Activated CD8-positive, alpha-beta memory T cell treated with anti-CD3 and anti-CD28 coated beads for 4 hours (primary cell): ENCODE measurements at places on chromosomes 6 and 20.

GRCh38 chr6:6614096-6614982 is 25.8 kb downstream of the LY86 start:
- DNase-seq, result no peak

- DNase-seq, result no peak
These were observed 1175.3 kb upstream of the GJE1 start for GRCh38 chr6:140957386-140957785.

GRCh38 chr6:43728586-43728985 is 41.0 kb upstream of the MRPS18A start:
- DNase-seq, result no peak

DNA sequence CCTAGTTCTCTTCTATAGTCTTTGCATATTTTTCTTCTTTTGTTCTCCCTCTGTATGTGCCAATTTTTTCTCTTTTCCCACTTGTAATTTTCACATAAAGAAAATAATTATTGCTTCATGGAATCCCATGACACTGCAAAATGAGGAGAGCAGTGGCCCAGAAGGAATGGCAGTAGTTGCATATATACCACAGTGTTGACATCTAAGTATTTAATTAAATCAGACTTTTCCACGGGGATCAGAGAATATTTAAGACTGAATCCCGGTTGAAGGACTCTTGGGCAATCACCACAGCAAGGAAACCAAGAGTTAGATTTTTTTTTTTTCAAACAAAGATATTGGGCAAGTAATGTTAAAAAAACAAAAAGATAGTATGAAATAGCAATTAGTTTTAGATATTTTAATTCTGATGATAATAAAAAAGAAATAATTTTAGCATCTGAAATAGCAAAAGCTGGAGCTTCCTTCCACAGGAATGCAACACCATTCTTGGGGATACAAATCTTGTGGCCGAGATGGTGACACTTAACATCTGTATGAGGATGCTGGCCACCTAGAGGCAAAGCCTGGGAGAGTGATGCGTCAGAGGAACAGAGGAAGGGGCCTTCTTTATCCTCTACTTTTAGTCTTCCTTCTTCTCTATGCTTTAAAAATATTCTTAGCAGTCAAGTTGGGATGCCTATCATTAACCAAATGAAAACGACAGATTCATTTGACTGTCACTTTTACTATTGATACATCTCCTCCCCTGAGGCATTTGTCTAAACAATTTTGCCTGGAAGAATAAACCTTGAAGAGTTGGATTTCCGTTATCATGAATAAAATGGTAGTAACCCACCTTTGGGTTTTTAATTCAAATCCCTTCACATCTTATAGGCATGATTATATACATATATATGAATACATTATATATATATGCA is 356.2 kb downstream of the GJA1 start:
- no peak for DNase-seq

- DNase-seq, result no peak
These were observed 12.5 kb upstream of the TMEM30A start for GRCh38 chr6:75296811-75297779.

GRCh38 chr20:24420567-24420966 is 48.9 kb upstream of the SYNDIG1 start:
- DNase-seq, result no peak

DNA sequence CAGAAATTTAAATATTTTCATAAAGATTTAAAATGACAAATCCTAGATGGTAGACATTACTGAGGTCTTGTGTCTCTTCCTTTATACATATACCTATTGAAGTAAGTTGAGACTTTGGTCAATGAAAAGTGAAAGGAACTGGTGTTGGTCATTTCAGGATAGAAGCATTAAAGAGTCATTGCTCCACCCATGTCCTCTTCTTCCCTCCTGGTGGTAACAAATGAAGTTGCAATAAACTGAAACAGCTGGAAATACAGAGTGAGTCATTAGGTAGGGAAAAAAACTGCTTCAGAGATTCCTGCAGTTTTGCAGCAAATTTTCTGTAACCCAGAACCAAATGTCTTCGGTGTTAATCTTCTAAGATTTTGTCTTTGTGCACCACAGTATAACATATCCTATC is 448.0 kb downstream of the EYS start:
- no peak for DNase-seq

GRCh38 chr6:121691126-121691551 is 255.7 kb downstream of the GJA1 start:
- no peak for DNase-seq

GRCh38 chr6:119620846-119621555 is 271.4 kb upstream of the MAN1A1 start:
- no peak for DNase-seq

- no peak for DNase-seq
These were observed 40.1 kb downstream of the ZBTB2 start for GRCh38 chr6:151351146-151351700.

DNA sequence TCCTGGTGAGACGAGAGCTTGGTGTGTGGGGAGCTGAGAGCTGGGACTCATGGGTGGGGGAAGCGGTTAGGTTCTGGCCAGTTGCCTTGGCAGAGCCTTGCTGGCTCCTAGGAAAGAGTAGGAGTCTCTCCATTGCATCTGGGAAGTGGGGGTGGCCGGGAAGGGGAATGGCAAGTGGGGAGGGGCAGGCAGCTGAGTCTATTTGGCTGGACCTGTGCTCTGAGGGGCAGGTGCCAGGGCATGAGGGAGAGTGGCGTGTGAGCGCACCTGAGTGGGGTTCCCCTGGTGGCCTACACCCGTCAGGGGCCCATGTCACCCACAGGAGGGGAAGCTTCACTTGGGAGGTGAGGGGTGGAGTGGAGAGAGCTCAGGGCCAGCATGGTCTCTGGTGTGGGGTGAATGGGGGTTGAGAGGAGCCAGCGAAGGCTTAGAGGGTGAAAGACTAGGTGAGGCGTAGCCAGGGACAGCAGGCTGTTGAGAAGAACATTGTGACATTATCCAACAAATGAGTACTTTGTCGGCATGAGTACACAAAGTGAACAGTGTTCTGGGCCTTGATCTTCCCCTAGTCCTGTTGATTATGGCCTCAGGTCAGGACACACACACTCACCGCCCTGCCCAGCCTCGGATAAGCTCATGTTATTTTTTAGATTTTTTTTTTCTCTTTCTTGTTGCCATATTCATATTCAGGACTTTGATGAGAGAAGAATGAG is 59.8 kb downstream of the FAM120B start:
- no peak for DNase-seq

DNA sequence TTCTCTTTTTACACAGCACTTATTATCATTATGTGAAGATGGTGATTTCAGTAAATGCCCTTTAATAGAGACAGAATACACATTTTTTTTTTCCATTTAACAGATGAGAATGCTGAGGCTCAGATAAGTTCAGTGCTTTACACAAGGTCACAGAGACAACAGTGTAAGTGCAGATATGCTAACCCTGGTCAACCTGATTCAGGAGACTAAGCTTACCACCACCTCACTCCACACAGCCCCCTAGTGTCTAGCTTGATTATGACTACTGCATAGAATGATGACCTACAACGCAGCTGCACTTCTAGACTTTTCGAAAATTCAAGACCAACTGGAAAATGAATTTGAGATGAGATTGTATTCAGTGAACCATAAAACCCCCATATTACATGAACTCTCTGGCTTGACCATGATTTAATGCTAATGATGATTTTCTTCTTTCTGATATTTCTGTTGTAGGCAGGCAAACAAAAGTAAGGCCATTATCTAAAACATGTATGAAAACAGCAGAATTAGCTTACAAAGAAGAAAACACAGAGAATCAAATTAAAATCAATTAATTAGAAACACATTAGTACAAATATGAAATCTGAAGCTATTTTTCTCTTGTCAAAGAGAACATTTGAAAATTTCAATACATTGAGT is 212.1 kb upstream of the PHACTR1 start:
- no peak for DNase-seq

DNA sequence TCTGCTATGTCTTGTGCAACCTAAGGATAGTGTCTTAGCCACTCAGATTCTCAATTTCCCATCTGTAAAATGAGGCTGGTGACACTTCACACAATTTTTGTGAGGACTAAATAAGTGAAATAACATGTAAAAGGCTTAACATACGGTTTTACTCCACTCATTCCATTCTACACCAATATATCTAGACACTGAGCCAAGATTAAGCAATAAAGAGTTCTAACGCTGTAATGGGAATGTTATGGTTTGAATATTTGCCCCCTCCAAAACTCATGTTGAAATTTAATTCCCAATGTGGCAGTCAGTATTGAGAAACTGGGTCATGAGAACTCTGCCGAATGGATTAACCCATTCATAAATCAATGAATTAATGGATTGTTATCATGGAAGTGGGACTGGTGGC is 301.0 kb downstream of the HACE1 start:
- no peak for DNase-seq

- DNase-seq, result no peak
These were observed 57.7 kb upstream of the FERMT1 start for GRCh38 chr20:6180531-6180930.

DNA sequence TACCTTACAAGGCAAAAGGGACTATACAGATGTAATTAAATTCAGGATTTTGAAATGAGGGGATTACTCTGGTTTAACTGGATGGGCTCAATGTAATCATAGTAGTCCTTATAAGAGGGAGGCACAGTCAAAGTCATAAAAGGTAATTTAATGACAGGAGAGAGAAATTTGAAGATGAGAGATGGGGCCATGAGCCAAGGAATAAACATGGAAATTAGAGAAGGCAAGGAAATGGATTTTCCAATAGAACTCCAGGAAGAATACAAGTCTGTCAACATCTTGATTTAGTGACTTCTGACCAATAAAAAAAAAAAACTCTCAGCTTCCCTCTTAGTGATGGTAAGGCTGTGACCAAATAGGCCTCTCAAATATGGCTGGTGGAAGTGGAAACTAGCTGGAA is 101.9 kb upstream of the BEND3 start:
- DNase-seq, result no peak
